ENCODE measurements at places on chromosomes 1 and 21.

- no peak for DNase-seq
Observed at GRCh38 chr1:88985032-88985431, 7.4 kb downstream of the KYAT3 start.

DNA sequence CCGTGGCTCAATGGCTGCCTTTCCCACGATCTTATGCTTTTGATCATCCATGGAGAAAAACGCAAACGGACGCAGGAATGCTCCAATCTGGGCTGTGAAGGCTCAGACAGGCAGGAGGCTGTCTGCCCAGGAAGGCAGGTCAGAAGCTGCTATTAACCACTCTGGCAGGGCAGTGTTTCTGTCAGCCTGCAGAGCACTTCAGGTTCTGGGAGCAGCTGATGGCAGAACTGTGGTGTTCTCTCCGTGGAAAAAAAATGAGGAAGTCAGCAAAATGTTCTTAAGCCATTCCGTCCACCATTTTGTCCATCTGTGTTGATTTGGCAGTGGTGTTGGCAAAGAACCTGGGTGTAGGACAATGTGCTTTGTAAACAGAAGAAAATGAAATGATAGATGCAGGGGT is 91.7 kb downstream of the SIM2 start:
- no peak for DNase-seq

DNA sequence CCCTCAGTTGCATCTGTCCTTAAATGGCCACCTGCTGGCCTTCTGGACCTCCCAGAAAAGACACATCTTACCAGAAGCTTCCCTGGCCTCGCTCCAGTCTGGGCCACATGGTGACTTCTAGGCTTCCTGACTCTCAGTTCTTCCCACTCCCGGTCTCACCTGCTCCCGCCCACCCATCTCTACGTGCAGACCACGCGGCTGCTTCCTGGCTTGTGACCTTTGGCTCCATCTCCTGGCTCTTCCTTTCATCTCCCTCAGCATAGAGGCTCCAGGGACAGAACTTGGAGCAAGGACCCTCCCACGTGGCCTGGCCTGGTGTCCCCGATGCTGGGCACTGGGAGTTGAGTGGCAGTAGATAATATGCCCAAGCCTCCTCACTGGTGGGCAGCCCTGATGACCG is 124.9 kb upstream of the IRF2BP2 start:
- no peak for DNase-seq

DNA sequence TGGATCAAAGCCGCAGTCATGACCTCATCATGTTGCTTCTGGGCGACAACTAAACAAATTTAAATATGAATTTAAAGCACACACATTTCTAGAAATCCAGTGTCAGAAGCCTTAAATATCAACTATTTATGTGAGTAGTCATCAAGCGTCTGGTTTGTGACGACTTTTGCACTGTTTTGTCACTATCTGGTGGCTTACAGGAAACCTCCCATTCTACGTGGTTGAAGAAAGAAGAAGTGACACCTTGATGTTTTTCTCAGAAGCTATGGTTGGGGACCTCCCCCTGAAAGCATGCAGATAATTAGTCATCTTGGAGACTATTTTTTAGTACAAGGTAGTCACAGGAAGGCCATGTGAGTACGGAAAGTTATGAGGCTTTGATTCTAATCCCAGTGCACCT is 58.5 kb downstream of the TENT5C start:
- peak; percentile 87 for DNase-seq

DNA sequence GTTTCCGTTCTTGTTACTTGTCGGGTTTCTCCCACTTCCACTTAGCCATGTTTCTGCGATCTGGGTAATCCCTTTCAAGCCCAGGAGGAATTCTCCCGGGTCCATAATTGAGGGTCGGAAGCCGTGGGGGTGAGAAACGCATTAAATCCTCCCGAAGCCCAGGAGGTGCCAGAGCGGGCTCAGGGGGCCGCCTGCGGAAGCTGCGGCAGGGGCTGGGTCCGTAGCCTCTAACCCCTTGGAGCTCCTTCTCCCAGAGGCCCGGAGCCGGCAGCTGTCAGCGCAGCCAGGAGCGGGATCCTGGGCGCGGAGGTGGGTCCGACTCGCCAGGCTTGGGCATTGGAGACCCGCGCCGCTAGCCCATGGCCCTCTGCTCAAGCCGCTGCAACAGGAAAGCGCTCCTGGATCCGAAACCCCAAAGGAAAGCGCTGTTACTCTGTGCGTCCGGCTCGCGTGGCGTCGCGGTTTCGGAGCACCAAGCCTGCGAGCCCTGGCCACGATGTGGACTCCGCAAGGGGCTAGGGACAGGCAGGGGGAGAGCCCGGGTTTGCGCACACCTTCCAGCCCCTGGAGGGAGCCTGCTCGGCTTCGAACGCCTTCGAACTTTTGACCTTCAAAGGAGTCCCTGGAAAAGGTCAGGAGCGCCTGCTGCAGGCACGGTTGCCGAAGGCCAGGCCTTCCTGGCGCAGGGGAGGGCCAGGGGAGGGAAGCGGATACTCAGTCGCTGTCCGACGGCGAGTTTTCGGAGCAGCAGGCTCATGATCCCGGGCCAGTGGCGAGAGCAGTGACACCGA is 1.7 kb upstream of the SIM2 start:
- no peak for DNase-seq

DNA sequence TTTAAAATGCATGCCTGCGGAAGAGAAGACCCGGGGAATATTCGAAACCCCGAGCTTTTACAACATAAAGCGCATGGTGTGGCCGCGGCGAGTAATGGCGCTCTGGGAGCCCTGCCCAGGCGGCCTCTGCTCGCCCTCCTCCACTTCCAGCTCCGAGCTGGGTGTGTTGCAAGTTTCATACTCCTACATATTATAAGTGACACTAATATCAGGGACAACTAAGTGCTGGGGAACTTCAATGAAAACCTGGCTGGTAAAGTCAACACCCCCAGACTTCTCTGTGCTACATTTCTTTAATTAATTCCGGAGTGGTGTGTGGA is 11.8 kb downstream of the SIM2 start:
- DNase-seq = no peak

DNA sequence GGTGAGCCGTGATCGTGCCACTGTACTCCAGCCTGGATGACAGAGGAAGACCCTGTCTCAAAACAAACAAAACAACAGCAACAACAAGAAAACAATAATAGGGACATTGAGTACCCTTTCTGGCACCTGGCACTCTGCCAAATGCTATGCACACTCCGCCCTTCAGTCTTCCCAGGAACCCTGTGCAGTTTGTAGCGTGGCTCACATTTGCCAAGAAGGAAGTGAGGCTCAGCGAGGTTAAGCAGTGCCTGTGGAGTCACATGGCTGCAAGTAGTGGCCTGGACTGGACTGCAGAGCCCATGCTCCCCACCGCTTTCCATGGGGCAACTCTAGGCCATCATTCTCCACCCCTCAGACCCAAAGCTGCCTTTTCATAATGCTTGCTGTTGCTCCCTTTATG is 5.3 kb upstream of the EVA1B start:
- DNase-seq = no peak

DNA sequence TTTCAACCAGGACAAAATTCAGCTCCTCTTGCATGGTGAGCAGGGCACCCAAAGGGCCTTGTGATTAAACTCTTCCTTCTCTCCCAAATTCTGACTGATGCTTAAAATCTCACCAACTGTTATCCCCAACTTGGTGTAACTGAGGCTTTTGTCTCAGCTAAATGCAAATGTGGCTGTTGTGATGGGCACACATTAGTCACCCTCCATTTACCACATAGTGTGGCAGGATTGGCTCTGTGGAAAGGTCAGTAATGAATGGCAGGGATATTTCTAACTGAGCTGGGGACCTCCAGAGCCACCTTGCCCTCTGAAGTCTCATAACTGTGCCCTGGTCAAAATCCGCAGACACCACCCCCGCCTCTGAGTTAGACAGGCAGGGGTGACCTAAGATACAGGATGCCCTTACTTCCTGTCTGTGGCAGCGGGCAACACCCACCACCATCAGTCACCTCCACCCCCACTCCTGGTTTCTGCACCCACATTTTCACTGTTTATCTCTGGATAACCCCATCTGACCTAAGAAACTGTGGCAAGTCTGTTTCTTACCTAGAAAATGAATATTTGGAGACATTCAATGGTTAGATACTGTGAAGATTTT is 25.4 kb upstream of the RGS16 start:
- DNase-seq = peak; percentile 69

DNA sequence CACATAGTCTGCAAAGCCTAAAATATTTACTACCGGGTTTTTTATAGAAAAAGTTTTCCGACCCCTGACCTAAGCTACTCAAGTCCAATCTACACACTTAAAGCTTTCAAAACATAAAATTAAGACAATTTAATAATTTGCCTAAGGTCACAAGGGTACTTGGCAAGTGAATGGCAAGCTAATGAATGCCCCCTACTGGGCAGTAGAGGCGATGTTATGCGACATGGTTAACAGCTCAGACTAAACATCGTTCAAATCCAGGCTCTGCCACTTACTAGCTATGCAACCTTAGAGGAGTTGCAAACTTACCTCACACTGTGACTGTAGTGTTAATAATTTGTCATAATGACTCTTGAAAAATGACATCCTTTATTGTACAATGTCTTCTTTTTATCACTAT is 317.2 kb upstream of the NFIA start:
- DNase-seq = no peak

GRCh38 chr1:76303340-76303717 is 228.8 kb downstream of the ST6GALNAC3 start:
- no peak for DNase-seq

DNA sequence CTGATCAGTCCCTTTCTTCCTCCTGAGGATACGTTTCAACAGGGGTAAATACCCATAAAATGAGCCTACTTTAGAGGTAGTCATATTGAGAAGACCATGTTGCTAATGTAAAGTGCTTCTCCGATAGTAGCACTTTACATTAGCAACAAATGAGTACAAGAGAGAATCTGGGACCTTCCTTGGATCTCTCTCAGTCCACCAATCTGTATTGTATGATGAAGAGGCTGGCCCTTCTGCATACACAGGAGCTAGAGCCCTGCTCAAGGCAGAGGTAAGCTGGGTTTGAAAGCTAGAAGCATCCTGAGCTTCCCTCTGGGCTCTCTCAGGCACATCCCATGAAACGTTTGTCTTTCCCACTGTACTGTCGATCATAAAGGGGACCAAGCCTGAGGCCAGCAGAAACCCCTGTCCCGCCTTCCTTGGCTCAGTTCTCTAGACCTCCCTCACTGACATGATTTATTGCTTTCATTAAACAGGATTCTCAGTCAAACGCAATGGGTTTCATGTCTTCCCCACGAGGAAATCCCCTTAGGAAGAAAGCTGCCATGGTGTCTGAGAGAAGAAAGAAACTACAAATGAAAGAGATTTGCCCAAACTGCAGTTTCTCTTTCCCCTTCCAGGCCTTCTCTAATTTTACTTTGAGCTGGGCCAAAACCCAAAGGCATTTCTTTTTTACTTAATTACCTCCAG is 62.8 kb upstream of the BCAR3 start:
- no peak for DNase-seq

DNA sequence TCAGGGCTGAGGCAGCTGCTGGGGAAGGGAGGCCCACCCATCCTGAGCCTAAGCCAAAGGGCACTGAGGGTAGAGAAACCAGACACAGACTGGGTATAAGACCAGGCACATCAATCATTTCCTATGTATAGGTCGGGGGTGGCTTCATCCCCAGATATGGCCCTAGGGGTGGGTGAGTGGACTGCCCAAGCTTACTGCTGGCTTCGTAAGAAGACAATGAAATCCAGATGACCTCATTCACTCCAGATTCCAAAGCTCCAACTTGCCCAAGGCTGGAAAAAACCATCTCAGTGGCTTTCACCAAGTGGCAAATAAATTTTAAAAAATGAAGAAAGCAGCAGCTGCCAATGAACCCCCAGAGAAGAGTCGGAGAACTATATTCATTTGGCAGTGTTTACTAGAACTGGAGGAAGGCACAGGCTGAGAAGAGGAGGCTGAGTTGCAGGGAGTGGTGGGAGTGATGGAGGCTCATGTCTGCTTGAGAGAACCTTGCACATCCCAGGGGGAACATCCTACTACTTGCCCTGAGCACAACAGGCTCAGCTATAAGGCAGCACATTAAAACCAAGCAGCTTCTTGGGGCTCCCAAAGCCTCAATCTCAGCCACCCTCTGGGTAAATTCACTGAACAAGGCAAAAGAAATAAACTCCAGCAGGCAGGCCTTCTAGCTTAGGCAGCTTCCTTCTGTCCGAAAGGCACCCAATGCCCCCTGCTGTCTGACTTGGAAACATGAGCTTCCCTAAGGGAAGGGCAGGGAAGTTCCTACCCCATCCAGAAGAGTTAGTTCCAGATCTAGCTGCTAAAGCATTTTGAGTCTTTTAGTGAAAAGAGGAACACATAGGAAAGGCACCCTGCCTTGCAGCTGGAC is 14.1 kb downstream of the PEA15 start:
- no peak for DNase-seq

- peak; percentile 43 for DNase-seq
Observed at GRCh38 chr21:33478935-33479678, 667 bp downstream of the TMEM50B start.

DNA sequence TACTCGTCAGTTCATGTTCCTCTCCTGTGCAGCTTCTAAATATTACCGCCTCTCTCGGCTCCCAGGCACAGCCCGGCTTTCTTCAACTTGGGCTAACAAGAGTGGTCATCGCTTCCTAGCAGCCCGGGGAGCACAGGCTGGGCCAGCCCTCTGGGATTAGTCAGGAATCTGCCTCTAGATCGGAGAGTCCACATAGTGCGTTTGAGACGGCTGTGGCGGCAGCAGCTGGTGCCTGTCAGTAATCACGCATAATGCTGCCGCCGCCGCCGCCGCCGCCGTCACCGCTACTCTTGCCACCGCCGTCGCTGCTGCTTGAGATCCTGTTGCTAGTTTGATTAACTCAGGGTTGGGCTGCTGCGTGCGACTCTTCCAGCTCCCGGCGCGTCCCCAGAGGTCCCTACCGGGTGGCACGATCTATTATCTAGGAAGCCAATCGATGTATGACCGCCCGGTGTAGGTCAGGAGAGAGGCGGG is at the start of gene RXRG:
TSS of gene RXRG (minus strand) at position 230 of the 474 bp plus-strand sequence. CDS start 233 bp downstream, outside the sequence.
- no peak for DNase-seq

- no peak for DNase-seq
Observed at GRCh38 chr1:24875257-24875656, 54.8 kb downstream of the RUNX3 start.

GRCh38 chr1:221309723-221310122 is 430.5 kb downstream of the HLX start:
- no peak for DNase-seq

DNA sequence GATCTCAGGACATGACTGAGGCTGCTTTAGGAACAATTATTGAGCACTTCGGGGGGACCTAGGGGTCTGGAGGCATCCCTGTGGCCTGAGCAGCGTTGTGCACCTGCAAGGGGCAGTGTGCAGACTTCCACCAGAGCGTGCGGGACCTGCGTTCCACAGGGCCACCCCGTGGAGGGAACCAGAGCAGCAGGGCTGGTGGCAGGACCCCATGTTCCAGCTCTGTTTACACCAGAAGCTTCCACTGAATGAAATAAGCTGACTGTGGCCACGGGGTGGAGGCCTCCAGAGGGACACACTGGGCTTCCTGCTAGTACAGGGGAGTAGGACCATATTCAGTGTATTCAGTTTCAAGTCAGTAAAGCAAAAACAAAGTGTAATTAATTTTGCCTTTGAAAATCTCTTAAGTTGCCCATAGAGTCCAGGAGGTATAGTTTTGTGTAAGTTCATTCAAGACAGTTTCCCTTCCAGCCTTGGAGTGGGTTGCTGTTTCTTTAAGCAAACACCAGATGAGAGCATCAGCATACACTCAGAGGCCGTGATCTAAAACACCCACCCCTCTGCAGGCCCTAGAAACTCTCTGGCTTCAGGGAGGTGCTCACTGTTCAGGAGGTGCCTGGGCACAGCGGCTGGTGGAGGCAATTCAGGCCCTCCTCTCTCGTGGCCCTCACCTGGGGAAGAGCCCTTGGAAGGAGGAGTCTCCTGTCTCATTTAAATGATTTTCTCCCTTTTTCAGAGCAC is 16.6 kb downstream of the SLC1A7 start:
- no peak for DNase-seq
